Ovary (tissue), 10 donors: ENCODE measurements at places on chromosomes 3 and 15. TPM values are rescaled to one million over a fixed set of nuclear protein-coding genes. Genes with fewer than 3 reads are reported as not detected.

DNA sequence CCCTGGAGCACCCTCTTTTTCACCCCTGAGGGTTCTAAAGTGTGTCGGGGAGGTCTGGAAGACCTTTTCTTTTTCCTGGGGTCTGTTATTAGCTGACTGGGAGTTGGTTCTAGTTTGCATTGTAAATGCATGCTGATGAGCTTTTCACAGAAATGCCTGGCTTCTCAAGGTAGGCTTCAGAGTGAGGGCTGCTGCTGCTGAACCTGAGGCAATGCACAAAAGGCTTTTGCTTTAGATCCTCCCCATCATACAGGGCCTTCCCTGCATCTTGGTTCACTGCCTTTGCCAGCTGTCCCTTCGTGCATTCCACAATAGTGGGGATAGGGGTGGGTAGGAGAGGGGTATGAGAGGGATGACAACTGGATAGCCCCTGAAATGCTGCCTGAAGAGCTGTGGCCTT lies 46.6 kb downstream of the FAH start:
- no peak for DNase-seq

GRCh38 chr3:30583973-30584372 lies 22.4 kb upstream of the TGFBR2 start:
- no peak for DNase-seq

GXYLT2 gene
- 51.0 TPM for total RNA-seq

DNA sequence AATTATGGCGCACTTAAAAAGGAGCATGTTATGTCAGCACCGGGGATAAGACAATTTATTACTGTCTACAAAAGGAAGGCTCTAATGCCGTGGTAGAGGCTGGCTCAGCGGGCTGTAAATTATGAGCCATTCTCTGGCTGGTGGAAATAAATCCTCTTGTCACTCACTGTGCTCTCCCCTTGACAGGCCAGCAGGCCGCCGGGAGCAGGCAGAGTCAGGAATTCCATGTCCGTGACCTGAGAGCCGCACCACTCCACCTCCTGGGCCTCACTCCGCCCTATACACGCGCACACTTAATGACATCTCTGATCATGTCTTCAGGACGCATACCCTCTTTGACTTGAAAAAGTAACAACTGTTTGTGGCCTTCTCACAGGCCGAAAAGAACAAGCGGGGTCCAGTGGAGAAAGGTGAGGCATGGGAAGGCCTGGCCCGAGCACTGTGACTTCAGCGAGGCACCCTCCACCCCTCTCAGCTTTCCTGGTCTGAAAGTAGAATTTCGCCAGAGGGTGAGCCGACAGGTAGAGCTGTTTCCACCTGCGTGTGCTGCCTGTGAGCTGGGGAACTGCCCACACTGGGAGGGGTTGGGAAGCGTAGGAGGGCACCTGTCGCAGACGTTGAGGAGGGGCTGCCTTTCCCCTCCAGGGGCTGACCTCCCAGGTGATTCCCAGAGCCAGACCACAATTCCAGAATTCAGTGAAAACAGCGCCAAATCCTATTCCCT lies 13.2 kb upstream of the PCSK6 start:
- DNase-seq = no peak

DNA sequence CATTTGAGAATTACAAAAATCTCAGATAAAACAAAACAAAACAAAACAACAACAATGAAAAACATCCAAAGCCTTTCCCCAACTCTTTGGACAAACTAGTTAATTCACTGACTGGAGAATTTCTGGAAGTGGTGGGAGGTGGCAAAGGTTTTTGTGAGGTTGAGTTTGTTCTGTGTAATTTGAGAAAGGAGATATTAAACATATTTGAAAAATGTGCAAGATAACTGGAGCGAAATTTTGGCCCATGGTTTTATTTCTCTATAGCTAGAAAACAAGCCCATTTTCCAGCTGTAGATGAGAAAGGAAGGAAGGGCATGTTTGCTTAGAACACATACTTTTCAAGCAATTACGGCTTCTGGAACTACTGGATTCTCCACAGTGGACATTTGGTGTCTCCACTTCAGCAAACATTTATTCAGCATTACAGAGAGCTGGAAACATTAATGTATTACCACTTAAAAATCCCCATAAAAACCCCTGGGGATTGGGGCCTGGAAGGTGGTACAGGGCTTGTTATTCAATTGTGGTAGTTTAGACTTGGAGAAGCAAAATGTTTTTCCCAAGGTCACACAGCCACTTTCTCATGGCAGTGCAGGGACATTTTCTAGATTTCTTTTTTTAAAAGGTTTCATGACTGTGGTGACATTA lies 135.8 kb downstream of the THSD4 start:
- no peak for DNase-seq

DNA sequence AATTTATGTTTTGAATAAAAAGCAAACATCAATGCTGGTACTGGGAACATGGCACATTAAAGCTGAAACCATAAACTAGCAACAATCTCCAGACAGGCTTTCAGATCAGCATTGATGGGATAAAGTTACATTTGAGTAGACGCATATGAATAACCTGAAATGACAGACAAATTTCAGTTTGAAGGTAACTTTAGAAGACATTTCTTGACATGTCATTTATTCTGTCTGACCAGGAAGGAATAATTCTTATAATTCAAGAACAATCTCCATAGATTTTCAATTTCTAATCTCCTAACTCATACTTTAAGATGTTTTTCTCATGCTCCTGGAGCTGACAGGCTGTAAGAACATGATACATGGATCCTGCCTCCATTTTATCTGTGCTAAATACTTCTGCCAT lies 69.8 kb downstream of the PLCH1 start:
- no peak for DNase-seq

DNA sequence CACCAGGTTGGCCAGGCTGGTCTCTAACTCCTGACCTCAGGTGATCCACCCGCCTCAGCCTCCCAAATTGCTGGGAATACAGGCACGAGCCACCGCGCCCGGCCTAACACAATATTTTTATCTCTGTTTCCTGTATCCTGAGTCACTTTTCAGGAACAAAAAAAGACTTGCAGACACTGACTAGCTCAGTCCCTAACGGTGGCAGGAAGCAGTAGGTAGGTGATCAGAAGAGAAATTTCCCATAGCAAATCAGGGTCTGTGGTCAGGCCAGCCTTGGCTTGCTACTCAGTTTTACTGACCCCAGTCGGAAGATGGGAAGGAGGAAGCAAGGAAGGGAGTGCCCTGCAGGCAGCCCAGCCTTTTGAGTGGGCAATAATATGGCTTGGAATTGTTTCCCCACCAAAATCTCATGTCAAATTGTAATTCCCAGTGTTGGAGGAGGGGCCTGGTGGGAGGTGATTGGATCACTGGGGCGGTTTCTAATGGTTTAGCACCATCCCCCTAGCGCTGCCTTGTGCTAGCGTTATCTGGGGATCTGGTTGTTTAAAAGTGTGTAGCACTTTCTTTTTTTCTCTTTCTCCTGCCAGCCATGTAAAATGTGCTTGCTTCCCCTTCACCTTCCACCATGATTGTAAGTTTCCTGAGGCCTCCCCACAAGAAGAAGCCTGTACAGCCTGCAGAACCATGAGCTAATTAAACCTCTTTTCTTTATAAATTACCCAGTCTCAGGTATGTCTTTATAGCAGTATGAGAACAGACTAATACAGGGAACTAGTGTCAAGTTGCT lies 19.5 kb upstream of the CDCP1 start:
- DNase-seq = no peak

- no peak for DNase-seq
Observed at GRCh38 chr3:117243657-117244056, 534.1 kb downstream of the TUSC7 start.

PFN2 gene
- total RNA-seq = 99.9 TPM

GRCh38 chr15:75161106-75161916 lies 40.4 kb upstream of the C15orf39 start:
- no peak for DNase-seq

DNA sequence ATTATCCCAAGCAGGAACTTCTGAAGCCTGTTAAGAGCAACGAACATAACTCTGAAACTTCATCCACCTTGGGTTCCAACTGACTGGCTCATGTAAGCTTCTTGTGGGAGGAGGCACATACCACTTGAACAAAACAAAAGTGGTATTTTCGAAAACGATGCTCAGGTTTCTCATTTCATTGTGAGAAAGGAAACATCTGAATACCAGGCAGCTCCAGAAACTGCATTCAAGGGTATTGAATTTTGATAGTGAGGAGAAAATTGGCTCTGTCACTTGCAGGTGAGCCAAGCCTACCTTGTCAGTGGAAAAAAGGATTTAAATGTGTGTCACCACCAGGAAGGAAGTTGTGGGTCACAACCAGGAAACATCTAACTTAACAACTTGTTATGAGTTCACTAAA lies 218.1 kb upstream of the SATB1 start:
- DNase-seq = no peak

DNA sequence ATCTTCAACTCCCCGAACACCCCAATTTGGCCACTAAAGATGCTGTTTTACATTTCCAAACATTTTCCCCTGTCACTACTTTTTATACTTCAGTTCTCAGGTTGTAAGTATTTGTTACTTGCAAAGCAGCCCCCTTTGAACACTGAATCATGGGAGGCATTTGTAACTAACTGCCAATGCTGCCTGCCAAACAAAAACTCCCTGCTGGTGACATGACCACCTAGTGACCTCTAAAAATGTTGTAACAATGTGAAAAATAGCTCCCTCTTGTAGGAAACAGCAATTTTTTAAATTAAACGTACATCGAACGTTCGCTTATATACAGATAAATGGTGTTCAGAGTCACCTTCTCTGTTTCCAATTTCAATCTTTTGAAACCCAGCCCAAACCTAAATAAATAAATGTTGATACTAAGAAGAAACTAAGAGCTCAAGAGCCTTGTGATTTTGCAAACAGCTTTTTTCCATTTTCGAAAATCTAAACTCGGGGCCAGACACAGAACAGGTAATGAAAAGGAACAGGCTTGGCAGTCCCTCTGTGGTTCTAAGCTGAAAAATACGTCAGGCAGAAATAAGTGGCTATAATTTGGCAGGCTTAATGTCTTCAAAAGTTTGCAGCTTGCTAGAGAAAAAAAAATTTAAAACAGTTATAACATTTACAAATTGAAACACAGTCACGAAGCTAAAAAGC lies 268.6 kb upstream of the WNT5A start:
- no peak for DNase-seq

DNA sequence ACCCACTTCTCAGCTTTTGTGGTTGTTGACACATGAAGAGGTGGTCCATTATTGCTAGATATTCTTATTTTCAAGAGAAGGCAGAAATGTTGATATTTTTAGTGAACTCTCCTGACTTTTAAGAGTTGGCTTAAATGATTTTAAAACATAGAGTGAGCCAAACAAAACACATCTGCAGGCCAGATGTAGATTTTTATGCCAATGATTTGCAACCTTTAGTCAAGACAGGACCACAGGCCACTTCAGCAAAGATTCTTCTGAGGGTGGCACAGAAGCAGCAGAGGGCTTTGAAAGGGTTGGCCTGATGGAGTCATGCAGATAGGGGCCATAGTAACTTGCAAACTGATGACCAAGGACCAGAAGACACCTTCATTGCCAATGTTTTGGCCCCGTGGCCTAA lies 276.5 kb upstream of the P2RY1 start:
- DNase-seq = no peak

- no peak for DNase-seq
Observed at GRCh38 chr15:59170295-59171066, 36.2 kb upstream of the LDHAL6B start.

CHMP2B gene
- total RNA-seq = 37.4 TPM

GRCh38 chr15:100595964-100596363 lies 6.0 kb downstream of the LINS1 start:
- no peak for DNase-seq

DNA sequence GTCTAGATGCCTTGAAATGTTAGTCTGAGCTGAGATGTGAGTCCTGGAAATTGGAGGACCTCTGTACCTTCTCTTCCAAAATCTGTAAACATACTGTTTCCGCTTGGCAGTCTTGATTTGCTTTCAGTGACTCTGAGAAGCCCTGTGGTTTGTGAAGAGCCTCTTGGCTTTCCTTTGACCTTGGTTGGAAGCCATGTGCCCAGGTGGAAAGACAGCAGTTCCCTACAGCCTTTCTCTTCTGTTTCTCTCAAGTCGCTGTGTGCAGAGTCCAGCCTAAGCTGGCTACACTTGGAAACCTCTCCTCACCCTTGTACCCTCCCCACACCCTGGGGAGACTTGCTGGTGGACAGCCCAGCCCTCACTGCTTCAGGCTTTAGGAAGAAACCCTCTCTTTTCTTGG lies 129.8 kb upstream of the CTDSPL start:
- no peak for DNase-seq

SMAD6 gene
- total RNA-seq = 20.2 TPM

KLHL6 gene
- 3.9 TPM for total RNA-seq

DNA sequence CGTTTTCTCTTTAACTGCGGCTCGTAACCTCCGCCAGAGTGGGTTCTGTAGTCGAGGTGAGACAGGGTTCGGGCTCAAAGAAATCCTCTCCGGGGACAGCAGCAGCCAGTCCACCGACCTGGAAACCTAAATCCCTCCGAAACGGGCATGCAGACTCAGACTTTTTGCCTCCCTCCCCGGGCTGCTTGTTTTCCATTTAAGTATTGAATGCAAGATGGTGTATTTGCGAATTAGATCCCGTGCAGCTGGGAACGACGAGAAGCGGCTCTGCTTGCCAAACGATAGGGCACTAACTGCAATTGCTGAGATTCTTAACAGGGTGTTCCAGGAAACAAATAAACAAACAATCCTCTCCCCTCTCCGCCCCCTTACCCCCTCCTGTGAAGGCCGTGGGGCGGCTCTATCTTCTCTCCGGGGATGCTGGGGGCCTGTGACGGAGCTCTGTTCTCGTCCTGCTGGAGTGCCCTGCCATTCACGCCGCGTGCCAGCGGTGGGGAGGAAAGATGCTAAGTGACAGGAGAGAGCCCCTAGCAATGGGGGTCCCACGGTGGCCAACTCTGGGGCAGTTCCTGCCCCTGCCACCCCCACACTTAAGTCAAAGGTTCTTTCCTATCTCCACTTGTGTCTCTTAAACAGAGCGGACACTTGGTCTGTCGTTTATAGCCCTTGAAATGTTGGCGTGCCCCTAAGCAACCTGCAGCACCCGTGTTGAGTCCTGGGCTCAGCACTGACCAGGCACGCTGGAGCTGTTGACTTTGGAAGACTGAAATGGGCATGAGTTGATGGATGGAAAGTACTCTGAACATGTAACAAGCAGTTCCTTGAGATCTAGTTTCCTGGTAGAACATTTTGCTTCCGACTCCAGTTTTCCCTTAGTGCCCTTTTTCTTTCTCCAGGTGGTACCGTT lies 1.3 kb upstream of the ETV5 start:
- peak; percentile 41 for DNase-seq

- no peak for DNase-seq
Observed at GRCh38 chr3:183924956-183925355, 40.3 kb upstream of the PARL start.
